ENCODE measurements at places on chromosomes 7 and 10. TPM values are rescaled to one million over a fixed set of nuclear protein-coding genes. Genes with fewer than 3 reads are reported as not detected.
A peak's percentile ranks its signal among the peaks of the same experiment; 100 is the strongest.

The CHCHD3 gene
- 131 TPM for total RNA-seq

The AGR3 gene
- total RNA-seq: not detected

The CALHM3 gene
- not detected for total RNA-seq

DNA sequence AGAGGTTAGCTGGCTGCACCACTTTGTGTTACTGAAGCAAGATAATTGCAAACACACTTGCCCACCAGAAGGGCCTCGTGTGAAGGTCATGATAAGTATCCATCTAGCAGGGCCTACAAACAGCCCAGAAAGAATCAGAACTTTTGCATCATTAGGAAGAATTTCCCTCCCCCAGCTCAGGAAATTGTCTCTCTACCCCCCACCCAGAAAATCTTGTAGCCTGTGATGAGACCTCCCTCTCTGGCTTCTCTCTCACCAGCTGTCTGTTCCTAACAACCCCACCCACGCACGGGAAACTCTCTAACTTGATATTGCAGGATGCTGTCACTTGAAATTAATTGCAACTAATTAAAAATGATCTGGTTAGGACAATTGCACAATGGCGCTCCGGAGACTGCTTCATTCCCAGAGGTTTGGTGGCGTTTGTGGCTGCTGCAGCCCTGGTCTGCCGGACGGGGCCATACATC is 34.5 kb downstream of the ZNF503 start:
- DNase-seq: no peak

- DNase-seq: peak; percentile 47
These were observed 252.9 kb downstream of the MAD1L1 start for GRCh38 chr7:1979591-1980560.

GRCh38 chr7:18860221-18860620 is 257.2 kb downstream of the TWIST1 start:
- DNase-seq: no peak

DNA sequence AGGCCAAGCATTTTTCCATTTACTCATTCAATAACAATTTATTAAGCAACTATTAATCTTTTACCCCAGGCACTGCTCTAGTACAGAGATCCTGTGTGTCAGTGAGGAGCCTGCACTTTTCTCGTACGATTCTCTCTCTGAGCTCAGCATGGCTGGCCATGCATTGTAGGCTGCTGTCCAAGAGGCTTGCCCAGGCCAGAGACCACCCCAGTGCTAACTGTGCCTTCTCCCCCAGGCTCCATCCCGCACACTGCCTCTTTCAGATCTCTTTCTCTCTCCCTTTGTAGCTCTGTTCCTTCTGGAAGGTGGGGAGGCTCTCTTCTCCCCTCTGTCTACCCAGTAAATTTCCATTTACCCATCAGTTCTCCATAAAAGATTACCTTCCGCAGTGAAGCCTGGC is 101.0 kb upstream of the IKZF1 start:
- no peak for DNase-seq

DNA sequence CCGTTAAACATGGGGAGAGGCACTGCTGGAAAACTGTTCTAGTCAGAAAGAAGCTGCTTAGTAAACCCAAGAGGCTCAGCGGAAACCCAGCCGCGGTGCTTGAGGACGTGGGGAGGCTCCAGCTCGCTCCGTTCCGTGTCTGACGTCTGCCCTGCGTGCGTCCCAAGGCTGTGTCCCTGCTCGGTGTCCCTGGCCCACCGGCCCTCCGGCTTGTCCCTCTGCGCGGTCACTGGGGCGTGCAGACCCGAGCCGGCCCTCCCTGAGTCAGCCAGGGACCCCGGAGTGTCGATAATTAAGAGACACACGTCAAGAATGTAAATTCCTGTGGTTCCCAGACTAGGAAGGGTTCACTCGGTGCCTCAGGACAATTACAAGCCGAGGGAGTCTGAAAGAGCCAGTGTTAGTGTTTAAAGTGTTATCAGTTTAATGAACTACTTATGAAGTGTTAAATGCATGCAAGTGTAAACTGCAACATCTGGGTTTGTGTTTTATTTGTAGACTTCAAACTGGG is 98.9 kb downstream of the WDR11 start:
- peak; percentile 64 for DNase-seq

- DNase-seq: no peak
These were observed 6.4 kb upstream of the ELMO1 start for GRCh38 chr7:37455081-37455480.

- no peak for DNase-seq
These were observed 164.4 kb downstream of the RGS10 start for GRCh38 chr10:119377958-119378736.

GRCh38 chr10:31437959-31438358 is 118.9 kb downstream of the ZEB1 start:
- DNase-seq: no peak

Data from GM23338 (cell line).